Thoracic aorta (tissue), 2 donors: ENCODE measurements at places on chromosomes 1 and 21. TPM values are rescaled to one million over a fixed set of nuclear protein-coding genes. Genes with fewer than 3 reads are reported as not detected.

SLC6A9 gene
- 15.0 TPM for total RNA-seq

EPHA10 gene
- not detected for total RNA-seq

- no peak for DNase-seq
Observed at GRCh38 chr1:229907884-229908638, 159.0 kb upstream of the GALNT2 start.

HTR1D gene
- total RNA-seq: not detected

DNA sequence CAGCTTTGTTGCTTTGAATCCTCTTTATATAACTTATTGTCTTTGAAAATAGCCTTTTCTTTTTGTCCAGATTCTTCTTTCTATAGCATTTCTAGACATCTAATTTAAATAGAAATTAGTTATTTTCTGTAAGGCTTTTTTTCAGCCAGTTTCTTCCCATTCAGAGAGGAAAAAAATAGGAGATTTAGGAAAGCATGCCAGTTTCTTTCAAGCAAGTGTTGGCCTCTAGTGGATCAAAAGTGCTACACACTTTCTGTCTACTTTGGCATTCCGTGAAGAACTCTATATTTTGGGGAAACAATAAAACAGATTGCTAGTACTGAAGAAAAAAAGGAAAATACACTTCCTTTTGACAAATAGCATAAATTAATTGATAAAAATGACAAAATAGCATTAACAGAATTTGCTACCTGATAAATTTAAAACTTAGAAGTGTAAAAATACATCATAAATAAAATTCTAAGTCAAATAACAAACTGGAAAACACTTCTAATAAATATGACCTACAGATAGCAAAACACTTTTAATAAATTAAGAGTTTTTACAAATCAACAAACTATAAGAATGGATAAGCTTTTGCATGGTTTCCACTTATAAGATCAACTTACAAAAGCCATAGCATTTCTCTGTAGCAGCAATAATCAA, 13.1 kb upstream of the EXO1 start:
- DNase-seq: no peak

GRCh38 chr1:153057375-153057774, at the start of gene SPRR2A:
SPRR2A (minus strand) TSS chr1:153057512; CDS start chr1:153056735, 777 bp downstream.
- no peak for DNase-seq

DNA sequence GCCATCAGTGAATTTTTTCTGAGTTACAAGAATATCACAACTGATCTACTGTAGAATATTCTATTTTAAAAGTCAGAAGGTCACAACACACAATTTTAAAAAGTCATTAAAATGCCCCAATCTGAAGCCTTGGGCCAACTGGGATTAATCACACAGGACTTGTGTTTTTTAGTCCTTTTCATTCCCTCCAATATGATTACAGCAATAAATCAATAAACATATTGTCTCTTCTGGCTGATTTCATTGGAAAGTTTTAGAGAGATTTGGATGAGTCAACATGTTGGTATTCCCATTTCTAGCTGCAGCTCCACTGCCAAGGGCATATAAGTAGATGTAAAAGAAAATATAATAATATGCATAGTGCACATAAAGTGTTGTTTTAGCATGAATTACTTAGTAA, 85.8 kb downstream of the NIBAN1 start:
- no peak for DNase-seq

DNA sequence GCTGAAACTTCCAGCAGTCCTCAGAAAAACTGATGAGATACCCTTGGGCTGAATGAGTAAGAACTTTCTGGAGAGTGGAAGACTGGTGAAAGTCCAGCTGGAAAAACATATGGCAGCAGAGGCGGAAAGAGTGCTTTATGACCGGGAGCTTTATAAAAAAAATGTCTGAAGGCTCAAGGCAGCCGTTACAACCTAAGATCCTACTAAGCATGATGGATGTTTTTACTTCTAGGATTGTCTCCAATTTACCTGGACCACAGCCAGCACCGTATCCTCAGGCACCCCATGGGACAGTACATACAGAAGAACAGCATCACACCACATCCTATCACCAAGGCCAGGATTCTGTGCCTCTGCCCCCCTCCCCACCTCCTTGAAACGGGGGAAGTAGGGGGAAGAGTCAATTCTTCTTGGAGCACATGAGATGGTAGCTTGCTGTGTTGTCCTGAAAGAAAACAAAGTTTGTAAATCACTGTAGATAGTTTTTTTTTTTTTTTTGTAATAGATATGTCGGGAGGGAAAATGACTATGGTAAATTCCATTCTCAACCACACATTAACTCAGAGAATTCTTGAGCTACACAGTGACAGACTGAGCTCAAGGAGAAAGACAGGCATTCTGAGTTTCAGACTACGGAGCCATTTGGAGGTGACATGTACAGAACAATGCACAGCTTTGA, 11.8 kb upstream of the IRF2BP2 start:
- DNase-seq: no peak

CENPS gene
- total RNA-seq: 6.4 TPM

GRCh38 chr1:107140703-107141490, at the start of gene NTNG1:
NTNG1 (plus strand) TSS chr1:107141039.
- DNase-seq: no peak

GRCh38 chr1:227736814-227737432, 1.7 kb downstream of the SNAP47 start:
- DNase-seq: no peak

LCA5L gene
- 1.2 TPM for total RNA-seq

DNA sequence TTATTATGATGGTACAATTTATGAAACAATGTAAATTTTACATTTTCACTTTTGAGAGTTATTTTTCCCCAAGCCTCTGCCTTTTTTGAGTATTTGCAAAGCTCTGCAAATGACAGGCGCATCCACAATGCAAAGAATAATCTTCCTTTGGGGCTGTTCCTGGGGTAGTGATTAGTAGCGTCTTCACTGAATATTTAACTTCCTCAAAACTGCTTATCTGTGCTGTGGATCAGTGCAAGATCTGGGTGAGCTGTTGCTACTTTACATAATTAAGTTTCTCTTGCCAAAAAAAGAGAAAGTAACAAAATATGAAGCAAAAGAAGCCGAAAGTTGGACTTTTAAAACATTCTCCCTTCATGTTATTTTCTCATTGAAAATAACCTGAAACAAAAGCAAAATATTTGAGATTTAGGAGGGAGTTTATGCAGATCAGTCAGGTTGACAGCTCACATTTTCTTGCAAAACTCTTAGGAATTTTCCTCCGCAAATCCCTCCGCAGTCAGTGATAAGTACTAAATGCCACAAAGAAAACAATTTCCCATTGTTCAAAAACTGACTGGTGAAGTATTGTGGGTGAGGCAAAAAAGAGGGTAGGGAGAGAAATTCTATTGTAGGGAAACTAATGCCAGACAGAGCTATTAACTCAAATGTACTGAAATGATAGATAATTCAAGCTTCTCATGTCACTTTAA, 276.4 kb upstream of the B3GALT2 start:
- no peak for DNase-seq

GRCh38 chr1:70945251-70945650, 102.4 kb downstream of the PTGER3 start:
- DNase-seq: no peak

DNA sequence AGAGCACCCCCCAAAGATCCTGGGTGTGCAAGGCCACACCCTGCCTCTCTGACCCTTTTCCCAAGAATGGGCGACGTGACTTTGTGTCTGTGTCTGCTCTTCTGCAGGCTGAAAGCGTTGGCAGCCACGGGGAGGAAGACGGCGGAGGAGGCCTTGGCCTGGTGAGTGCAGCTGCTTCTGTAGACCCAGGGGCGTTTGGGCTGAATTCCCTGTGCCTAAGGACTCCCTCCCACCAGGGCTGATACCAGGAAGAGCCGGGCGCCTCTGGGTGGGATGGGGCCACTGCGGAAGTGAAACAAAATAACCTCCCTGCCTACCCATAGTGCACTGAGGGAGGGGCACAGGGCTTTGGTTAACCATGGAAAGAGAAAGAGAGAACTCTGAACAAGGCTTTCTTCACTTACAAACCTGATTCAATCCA, 2.5 kb downstream of the UBASH3A start:
- no peak for DNase-seq

CHRNB2 gene
- not detected for total RNA-seq

SPRR1A gene
- not detected for total RNA-seq

- no peak for DNase-seq
Observed at GRCh38 chr1:157992031-157992832, 1.2 kb upstream of the KIRREL1 start.

DNA sequence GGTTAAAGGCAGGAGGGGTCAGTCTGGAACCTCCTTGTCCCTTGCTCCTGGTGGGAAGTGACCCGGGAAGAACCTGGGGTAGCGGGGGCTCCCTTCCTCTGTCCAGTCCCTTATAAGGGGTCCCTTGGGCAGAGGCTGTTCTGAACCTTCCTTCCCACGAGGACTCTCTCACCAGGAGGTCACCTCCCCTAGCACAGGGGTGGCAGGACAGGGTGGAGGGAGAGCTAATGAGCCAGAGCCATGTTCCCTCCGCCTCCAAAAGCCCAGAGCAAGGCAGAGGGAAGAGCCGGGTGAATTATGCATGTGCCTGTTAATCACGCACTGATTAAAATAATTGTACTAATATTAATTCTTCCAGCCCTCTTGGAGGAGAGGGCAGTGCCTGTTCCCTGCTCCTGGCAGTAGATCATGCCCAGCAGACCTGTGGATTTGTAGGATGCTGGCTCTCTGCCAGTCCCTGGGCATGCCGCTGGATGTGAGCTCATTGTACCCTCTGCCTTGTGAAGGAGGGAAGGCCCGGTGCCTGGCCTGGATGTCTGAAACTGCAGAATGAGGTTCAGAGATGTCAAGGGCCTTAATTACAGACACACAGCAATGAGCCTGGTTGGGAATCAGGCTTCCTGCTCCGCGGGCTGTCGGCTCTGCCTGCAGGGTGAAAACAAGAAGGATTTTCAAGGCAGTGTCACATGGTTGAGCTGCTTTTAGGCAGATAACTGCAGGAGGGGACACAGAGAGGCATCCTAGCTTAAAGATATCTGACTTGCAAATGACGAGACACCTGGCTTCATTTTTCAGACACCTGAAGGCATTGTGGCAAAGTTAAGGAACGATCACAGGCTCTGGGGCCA, 68.2 kb downstream of the IGSF21 start:
- DNase-seq: no peak

DNA sequence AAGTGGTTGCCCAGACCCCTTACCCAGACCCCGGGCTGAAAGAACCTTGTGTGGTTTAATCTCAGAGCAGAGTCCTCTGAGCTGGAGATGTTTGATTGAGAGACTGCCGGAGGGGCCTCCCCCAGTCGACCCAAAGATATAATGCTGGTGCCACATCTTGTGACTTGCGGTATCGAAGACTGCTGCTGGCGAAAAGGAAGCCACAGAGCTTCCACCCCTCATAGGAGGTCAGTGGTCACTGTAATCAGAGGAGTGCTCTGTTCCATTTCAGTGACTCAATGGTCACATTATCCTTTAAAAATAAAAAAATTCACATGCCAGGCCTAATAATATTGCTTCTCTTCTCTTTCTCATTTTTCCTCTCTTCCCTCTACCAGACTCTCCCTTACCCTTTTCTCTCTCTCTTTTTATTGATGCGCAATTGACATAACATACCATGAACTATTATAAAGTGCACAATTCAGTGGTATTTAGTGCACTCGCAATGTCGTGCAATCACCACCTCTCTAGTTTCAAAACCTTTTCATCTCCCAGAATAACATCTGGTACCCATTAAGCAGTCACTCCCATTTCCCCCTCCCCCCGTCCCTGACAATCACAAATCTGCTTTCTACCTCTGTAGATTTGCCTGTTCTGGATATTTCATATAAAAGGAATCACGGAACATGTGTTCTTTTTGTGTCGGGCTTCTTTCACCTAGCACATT, 52.6 kb upstream of the LYST start:
- DNase-seq: no peak

HCRTR1 gene
- total RNA-seq: not detected

OR2L13 gene
- total RNA-seq: not detected

TMEM35B gene
- 44.5 TPM for total RNA-seq

DNA sequence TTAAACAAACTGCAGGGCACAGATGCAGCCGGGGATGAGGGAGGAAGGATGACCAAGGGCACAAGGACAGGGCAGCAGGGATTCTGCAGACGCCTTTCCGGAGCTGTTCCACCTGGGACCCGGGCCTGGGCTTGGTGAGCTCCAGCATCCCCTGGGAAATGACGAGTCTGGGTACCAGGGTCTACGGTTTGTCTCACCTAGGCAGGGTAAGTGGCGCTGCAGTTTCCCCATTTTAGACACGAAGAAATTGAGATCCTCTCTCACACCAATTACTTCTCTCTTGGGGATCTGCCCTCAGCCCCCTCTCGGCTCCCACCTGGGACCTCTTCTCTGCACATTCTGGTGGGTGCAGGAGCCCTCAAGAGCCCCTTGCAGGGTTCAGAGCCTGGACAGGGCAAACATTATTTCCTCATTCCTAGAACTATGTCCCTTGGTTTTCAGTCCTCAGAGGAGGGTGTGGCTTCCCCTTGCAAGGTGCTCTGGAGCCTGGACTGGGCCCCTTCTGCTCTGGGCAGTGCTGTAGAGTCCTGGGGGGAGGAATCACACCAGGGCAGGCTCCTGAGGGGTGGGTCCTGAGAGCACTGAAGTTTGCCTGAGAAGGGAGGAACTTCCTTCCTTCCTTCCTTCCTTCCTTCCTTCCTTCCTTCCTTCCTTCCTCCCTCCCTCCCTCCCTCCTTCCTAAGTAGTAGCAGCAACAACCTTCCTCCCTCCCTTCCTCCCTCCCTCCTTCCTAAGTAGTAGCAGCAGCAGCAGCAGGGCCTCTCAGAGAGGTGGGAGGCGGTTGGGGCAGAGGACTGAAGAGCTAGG, 16.0 kb downstream of the RAP1GAP start:
- no peak for DNase-seq
